ENCODE measurements at places on chromosomes 12 and 14.
A peak's percentile ranks its signal among the peaks of the same experiment; 100 is the strongest.

DNA sequence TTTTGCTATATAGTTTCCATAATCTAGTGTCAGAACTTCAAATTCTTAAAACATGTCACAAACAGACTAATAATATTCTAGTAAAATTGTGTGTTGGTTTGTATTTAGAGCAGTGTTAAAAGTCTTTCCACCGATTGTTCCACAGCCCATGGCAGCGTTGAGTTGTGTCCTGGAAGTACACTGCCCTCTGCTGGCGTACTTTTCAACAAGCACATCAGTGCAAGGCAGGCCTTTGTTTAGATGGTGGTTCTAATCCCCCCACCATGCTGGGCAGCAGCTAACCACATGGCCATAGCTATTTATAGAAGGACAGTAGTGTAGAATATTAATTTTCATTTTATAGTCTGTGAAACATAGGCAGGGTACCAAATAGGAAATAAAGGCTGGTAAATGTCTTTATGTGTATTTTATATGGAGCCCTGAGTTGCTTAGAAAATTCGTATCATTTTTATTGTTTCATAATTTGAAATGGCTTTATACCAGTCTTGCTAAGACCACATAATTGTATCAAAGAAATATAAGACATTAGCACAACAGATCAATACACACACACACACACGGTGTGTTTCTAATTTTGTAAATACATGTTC lies 235.4 kb downstream of the SEC23A start:
- peak; percentile 83 for ATAC-seq

GRCh38 chr12:117334855-117335587 lies 26.4 kb downstream of the NOS1 start:
- ATAC-seq = no peak

DNA sequence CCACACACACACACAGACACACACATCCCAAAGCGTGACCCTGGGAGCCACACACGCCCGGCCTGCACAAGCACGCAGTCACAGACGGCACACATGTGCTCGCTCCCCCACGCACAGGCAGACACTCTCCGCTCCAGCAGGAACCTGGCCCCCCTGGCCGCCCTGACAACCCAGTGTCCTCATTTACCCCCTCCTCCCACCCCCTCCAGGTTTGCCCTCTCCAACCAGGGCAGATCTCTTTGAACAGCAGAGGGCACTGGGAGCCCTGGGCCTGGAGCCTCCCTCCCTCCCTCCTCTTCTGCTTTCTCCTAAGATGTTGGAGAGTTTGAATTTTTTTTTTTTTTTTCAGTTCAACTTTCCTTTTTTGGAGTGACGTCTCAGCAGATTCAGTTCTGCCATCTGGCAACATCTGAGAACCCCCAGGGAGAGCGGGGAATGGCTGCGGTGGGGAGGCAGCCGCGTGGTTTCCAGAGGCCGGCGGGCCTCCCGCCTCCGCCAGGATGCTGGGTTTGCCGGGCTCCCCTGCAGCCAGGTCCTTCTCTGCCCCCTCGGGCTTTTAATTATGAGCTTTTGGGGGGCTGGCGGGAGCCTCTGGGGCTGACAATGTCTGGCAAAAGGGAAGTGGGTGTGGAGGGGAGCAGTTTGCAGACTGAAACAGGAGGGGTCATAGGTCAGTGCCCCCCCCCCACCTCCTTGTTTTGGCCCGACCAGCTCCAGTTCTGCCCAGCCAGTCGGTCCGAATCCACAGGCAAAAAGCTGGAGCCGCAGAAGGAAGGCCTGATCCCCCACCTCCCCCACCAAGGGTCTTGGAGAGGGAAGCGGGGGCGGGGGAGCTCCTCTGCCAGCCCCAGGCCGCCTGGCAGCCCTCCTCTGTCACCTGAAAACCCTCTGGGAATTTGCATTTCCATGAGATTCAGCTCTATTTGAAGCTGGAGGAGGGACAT lies 1.3 kb upstream of the NCOR2 start:
- peak; percentile 50 for ATAC-seq

GRCh38 chr12:90091809-90092208 lies 383.2 kb upstream of the ATP2B1 start:
- no peak for ATAC-seq

- no peak for ATAC-seq
Observed at GRCh38 chr14:20667957-20668356, 16.4 kb upstream of the RNASE4 start.

- ATAC-seq = no peak
Observed at GRCh38 chr14:68297876-68298468, 478.4 kb downstream of the RAD51B start.

DNA sequence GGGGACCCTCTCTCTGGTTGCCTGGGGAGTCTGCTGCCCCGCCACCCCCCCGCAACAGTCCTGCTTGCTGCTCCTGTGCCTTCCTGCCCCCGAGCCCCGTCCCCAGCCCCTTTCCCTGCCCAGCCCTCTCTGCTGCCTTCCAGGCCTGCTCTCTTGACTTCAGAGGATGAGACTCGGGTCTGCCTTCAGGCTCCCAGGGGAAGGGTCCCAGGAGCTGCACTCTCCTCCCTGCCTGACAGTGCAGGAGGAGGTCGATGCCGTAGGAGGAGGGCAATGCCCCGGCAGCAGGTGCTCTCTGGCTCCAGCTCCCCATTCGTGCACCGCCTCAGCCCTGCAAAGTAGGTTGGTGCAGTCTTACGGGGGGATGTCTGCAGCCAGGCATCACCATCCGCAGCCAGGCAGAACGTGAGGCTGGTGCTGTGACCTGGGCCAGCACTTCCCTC lies 185.1 kb upstream of the C14orf180 start:
- ATAC-seq = no peak

GRCh38 chr12:60231976-60232907 lies 636.4 kb downstream of the SLC16A7 start:
- ATAC-seq = no peak

- no peak for ATAC-seq
Observed at GRCh38 chr14:77071938-77072388, 26.1 kb upstream of the CIPC start.

- peak; percentile 27 for ATAC-seq
Observed at GRCh38 chr12:13428538-13429265, 232.2 kb downstream of the EMP1 start.

DNA sequence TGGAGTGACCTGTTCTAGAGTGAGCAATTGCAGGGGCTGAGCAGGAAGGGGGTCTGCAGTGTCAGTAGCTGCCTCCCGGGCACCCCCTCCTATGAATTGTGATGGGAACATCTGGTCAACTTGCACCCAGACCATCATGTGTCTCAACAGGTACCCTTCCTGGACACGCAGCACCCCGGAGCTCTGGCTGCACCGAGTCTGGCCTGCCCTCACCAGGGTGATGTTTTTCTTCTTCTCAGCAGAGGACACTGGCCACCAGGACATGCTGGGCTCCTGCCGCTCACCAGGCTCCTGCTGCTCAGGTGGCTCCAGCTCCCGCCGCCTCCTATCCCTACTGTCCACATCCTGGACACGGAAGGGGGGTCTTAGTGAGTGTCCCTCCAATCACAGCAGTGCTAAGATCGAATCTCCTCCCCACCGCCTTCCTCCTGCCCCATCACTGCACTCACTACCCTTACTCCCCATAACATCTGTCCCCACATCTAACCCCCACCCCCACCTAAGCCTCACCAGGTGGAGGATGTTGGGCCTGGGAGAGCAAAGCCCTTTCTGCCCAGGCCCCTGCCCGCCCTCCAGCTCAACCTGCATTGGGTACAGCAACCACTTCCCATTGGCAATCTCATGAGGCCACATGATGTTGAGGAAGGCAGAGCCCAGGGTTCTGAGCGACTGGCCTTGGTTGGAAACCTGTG lies 14.9 kb downstream of the ITGA7 start:
- ATAC-seq = no peak

- ATAC-seq = peak; percentile 70
Observed at GRCh38 chr12:118189741-118190191, 53.8 kb downstream of the PEBP1 start.

DNA sequence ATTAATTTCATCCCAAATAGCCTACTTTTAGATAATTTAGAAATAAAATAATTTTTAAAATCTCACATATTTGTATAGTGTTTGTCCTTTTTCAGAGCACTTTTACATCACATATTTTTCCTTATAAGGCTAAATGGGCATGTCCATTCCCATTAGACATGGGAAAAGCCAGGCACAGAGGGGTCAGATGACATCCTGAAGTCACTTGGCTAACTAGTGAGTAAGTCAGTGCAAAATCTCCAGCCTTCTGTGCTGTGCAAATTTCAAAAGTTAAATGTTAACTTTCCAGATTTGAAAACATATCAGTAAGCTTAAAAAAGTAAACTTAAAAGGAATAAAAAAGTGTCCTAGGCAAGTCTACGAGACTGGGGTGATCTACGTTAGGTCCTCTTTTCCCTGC lies 117.4 kb downstream of the EMP1 start:
- ATAC-seq = no peak

GRCh38 chr14:54758041-54758440 lies 144.6 kb downstream of the GCH1 start:
- no peak for ATAC-seq

DNA sequence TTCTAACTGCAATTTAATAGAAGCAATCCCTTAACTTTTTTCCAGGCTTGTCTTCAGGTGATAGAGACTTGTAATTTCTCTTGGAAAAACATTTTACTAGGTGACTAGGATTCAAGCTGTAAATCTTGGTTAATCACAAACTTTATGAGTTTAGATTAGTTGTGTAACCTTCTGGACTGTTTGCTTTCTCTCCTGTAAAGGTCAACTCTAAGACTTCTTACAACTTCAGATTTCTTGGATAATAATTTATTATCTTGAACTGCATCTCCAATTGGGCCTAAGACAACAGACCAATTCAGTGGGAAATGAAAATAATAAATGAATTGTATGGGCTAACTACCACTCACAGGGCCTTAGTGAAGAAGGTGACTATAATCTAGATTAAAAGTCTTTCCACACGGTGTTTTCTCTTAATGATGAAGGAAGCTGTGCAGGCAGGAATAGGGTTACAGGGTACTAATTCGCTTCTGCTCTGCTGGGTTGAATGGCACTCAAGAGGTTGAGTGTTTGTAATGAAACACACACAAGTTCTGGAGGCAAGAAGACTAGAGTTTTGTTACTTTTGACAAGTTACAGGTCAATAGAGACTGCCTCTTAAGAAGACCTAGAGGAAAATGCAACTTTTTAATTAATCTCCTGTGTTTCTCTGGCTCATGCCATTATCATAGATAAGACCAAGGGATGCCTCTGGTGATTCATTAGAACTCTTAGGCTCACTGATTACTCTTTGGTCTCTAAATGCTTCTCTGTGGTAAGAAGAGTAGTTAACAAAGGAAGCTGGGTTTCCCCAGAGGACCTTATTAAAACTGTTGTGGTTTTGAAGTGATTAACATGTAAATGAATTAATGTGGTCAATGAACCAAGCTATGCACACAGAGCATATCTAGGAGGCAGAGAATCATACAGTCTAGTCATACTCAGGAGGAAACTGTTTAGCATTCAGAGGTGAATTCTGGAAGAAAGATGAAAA lies 30.0 kb upstream of the OR4E1 start:
- no peak for ATAC-seq

DNA sequence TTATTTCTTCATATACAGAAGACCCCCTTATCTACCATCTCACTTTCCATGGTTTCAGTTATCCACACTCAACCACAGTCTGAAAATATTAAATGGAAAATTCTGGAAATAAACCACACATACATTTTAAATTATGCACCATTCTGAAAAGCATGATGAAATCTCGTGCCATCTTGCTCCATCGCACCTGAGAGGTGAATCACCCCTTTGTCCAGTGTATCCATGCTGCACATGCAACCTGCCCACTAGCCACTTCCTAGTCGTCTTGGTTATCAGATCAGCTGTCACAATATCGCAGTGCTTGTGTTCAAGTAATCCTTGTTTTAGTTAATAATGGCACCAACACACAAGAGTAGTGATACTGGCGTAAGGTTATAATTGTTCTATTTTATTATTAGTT lies 145.7 kb downstream of the C12orf42 start:
- ATAC-seq = no peak

DNA sequence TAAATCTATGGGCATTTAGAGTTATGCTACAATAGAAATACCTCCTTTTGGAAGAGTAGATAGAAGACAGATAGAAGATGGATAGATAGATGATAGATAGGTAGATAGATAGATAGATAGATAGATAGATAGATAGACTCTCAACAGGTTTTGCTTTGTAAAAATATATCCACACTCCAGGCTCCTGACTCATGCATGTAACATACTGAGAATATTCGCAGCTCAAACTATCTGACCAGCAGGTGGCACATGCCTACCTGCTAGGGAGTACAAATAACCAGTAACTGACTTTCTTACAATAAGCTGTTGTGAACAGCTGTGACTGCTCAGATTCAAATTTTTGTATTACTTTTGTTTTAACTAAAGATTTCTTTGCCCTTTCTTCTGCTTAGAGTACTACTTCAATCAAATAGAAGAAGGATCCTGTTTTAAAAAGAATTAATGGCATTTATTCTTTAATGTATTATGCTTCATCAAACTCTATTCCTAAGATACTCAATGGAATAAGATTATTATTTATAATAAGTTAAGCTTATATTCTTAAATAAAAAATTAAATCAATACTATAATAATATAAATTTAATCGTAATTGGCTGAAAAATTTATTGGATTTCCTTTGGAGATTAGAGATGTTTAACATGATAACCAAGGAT lies 15.8 kb upstream of the CPNE8 start:
- ATAC-seq = no peak

DNA sequence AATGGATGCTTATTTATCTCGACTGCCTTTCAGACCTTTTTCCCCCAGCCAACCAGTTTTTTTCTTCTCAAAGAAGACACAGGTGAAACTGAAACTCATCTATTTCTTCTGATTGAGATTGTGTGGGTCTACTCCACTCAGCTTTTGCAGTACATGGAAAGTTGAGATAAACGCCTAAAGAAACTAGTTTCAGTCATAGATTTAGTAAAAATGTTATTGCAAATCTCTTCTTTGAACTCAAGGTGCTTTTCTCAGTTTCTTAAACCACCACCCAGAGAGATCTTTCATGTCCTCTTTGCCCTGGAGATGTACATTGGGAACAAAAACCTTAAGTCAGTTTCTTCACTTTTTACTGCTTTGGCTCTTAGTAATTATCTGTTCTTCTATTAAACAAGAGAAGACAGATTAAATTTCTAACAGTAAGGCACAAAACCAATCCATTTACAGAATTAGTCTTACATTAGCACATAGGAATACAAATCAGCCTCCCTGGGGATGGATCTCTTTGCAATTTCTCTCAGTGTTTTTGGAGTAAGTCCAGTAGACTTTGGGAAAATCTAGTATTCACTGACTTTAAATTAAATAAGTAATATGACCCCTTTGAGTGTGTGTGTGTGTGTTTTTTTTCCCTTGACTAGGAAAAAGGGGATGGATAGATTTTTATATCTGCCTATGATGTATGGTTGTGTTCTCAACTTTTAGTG lies 11.6 kb downstream of the FBXW8 start:
- no peak for ATAC-seq

GRCh38 chr14:106556665-106557289 lies 1030.4 kb downstream of the TMEM121 start:
- no peak for ATAC-seq
